CD4-positive, alpha-beta T cell treated with Interleukin-4 for 1 hour (primary cell): ENCODE measurements at places on chromosomes 4 and X.

DNA sequence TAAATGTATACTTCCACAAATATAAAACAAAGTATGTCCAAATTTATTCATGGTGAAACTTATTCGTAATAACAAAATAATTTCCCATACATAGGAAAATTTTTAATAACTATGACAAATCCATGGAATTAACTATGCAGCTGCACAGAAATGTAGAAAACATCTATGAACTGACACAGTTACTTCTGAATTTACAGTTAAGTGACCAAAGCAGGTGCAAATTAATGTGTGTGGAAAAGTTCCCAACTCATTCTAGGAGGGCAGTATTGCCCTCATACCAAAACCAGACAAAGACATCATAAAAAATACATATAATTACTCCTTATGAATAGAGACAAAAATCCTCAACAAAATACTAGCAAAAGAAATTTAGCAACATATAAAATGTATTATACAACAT is 12.5 kb downstream of the LDOC1 start:
- no peak for DNase-seq

- DNase-seq: no peak
Measured at GRCh38 chrX:153937056-153937455, 2.2 kb upstream of the NAA10 start.

GRCh38 chr4:165879641-165880040 is 6.6 kb downstream of the TLL1 start:
- DNase-seq: no peak

DNA sequence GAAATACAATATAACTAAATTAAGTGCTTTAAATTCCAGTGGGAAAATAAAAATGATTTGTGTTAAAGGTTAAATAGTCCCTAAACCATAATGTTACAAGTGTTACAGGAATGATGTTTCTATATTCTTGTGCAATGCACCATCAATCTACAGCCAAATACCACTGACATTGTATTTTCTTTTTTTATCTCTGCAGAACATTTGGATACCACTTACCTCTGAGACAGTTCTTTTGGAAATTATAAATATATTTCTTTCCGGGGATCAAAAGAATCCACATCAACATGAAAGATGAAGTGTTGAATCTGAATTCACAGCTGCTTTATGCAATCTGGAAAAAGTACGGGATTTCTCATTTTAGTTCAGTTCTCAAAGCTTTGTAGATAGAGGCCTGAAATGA is 518.3 kb upstream of the AGA start:
- DNase-seq: no peak

DNA sequence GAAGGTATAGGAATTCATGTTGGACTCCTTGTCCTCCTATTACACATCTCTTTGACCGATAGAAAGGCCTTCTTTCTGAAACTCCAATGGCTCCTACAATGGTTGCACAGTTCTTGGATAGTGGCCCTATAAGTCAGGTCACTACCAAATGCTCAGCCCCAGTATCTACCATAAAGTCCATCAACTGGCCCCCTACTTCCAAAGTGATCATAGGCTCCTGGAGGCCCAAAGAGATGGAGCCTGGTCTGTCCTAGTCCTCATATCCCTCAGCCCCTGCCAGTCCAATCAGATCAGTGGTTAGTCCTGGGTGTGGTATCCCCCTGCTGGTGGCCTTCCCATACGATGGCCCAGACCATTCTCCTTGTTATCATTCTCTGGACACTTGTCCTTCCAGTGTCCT is 30.3 kb downstream of the SULT1E1 start:
- DNase-seq: no peak

- DNase-seq: no peak
Measured at GRCh38 chr4:78379991-78380729, 171.4 kb upstream of the ANXA3 start.

- DNase-seq: no peak
Measured at GRCh38 chr4:186144946-186145569, 40.6 kb downstream of the FAM149A start.

- DNase-seq: no peak
Measured at GRCh38 chr4:105387466-105387865, 86.4 kb downstream of the PPA2 start.

DNA sequence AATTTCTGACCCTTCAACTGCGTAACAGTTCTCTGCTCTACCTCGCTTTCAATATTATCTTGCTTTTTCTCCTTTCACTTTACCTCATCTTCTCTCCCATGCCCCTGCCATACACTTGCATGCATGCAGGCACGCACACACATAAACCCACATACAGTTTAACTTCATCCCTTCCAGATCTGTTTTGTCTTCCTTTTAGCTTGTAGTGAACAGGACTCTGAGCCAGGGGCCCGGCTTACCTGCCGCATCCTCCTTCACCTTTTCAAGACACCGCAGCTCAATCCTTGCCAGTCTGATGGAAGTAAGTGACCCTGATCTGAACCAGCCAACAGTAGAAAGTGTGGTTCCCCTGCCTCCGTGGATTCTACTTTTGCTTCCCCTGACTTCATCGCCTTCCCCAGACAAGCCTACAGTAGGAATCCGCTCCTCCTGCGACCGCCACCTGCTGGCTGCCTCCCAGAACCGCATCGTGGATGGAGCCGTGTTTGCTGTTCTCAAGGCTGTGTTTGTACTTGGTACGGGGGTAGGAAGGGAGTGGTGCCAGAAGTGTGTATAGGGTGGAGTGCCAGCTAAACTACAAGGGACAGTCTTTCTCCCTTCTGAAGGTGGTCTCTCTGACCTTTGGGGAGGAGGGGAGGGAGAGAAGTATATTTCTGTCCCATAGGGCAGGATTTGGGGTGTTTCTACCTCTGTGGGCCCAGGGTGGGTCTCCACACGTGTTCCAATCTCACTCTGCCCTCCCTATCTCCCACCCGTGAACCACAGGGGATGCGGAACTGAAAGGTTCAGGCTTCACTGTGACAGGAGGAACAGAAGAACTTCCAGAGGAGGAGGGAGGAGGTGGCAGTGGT is 10.7 kb downstream of the MED12 start:
- peak; percentile 83 for DNase-seq

GRCh38 chrX:46404774-46405173 is 140.4 kb downstream of the ZNF674 start:
- no peak for DNase-seq

DNA sequence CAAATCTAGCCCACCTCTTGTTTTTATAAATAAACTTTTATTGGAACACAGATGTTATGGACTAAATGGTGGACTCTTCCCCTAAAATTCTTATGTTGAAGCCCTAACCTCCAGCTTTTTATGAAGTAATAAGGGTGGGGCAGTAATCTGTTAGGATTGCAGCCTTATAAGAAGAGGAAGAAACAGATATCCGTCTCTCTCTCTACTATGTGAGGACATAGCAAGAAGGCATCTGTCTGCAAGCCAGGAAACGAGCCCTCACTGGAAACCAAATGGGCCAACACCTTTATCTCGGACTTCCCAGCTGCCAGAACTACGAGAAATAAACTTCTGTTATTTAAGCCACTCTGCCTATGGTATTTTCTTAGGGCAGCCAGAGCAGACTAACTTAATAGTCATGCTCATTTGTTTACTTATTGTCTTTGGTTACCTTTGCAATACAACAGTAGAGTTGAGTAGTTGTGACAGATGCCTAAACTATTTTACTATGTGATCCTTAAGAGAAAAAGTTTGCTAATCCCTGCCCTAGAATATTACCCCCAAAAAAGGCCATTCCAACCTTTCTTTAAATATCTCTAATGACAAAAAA is 67.4 kb downstream of the MANBA start:
- DNase-seq: no peak

GRCh38 chr4:156559346-156559745 is 412.3 kb downstream of the PDGFC start:
- no peak for DNase-seq

DNA sequence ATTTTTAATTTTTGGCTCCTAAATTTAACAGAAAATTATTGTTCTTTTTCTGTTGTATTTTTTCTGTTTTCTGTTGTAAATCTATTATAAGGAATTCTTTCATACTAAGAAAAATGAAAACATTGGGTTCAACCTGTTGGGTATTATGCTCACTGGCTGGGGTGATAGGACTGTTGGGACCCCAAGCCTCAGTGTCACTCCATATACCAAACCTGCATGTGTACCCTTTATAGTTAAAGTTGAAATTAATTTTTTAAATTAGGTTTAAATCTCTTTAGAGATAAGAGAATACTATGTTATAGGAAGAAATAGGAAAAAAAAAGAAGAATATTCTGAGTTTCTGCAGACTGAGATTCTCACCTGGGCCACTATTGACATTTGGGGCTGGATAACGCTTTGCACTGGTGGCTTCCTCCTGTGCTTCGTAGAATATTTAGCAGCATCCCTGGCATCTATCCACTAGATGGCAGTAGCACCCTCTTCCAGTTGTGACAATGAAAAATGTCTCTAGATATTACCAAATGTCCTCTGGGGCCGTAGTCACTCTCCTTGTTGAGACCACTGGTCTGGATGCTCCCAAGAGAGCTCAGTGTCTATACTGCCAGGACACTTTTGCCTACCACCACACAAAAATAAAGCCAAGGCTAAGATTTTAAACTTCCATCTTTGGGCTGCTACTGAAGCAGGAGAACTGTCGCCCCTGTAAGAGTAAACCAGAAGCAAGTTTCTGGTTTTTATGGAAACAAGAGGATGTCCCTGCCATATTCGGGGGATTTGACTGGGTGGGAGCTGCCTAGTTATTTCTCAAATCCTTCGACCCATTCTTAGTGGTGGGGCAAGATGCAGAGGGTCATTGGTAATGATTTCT is 22.4 kb upstream of the CLTRN start:
- DNase-seq: peak; percentile 78

- DNase-seq: no peak
Measured at GRCh38 chrX:132876523-132877338, 81.7 kb downstream of the HS6ST2 start.

GRCh38 chr4:39559626-39560025 is 32.4 kb upstream of the UGDH start:
- DNase-seq: no peak

- DNase-seq: no peak
Measured at GRCh38 chr4:159117564-159117963, 14.7 kb downstream of the RAPGEF2 start.

DNA sequence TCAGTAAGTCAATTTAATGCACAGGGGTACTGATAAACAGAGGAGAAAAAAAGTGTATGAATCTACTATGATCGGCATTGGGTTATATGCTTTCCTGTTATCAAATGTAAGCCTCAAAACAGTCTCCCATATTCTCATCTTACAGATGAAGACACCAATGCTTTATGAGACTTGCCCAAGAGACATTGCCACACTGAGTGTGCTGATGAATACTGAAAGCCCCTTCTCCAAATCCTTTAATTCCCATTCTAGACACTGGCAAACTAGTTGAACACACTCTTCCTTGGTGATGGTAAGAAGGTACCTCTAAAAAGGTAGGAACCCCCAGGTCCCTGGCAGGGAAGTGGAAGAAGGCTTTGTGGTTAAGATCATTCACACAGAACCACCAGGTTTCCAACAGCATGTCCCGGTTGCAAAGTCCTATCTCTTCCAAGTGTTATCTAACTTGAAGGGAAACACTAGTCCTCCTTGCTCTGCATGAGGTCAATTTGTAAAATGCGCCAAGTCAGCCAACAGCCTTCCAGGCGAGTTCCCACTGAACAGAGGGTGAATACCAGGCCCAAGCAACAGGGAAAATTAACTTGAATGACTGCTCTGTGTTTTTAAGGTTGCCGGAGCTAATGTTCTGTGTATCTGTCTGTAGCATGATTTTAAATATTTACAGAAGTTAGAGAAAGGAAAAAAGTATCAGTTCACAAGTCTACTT is 5.1 kb downstream of the SETD7 start:
- DNase-seq: no peak

DNA sequence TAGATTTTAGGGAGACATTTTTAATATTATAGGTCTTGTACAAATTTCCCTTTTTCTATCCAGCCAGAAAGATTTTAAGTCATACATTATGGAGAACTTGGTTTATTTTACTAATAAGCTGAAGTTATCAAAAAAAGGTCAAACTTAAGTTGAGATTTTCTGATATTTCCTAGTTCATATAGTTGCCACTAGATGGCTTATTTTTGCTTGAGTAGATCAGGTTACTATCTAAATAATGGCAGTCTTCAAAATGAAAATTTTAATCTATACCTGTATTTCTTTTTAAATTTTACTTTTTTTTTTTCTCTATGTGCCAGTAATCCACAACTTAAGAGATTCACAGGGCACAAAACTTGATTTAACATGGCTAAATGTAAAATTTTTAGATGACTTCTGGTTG is 52.3 kb downstream of the USP9X start:
- DNase-seq: no peak

- DNase-seq: no peak
Measured at GRCh38 chrX:110915570-110915969, 120.0 kb upstream of the CHRDL1 start.

DNA sequence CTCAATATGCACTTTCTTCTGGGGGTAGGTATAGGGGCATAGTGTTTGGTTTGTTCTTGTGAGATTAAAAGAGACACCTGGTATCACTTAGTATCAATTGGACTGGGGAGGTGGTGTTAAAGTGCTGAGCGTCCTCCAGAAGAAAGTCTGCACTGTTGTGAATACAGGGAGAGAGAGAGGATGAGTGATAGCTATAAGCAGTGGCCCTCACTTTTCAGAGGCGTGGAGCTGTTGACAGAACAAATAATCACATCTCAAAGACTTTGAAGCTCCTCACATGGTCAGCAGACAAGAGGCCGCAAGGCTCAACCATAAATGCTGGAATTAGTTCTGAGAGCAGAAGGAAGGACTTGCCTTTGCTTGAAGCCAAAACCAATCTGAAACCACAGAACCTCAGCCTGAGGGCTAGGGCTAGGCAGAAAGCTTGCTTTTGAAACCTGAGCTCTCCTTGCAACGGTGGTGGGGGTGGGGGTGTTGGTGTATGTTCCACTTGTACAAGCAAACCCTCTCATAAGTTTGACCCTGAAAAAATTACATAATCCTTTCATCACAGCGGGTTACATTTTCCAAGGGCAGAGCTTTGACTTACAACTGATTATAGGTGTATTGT is 123.2 kb upstream of the SCML1 start:
- DNase-seq: no peak

DNA sequence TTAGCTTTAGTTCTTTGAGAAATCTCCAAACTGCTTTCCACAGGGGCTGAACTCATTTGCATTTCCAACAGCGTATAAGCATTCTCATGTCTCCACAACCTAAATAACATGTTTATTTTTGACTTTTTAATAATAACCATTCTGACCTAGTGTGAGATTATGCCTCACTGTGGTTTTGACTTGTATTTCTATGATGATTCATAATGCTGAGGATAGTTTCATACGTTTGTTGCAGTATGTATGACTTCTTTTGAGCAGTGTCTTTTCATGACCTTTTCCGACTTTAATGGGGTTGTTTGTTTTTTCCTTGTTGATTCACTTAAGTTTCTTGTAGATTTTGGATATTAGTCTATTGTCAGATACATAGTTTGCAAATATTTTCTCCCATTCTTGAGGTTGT is 1833.0 kb upstream of the PCDH10 start:
- no peak for DNase-seq
